ENCODE measurements at places on chromosomes 2 and 18.

- no peak for DNase-seq
These were observed 135.5 kb upstream of the FANCL start for GRCh38 chr2:58376592-58376991.

DNA sequence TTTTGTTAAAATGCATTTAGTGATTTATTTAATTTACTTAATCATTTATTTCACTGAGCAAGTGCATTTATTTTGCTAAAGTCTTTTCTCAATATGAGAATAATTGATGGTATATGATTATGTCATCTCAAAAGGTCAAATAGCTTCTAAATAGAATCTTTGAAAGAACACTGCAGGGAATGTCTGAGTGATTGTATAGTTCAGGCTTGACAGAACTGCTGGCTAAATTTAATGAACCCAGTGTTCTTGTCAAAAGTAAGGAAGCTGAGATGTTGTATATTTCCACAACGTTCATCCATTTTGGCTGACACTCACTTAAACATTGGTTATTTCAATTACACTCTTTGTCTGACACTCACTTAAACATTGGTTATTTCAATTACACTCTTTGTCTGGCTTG lies 39.3 kb upstream of the CDH7 start:
- no peak for DNase-seq

GRCh38 chr2:50783111-50783510 lies 248.8 kb downstream of the NRXN1 start:
- no peak for DNase-seq

DNA sequence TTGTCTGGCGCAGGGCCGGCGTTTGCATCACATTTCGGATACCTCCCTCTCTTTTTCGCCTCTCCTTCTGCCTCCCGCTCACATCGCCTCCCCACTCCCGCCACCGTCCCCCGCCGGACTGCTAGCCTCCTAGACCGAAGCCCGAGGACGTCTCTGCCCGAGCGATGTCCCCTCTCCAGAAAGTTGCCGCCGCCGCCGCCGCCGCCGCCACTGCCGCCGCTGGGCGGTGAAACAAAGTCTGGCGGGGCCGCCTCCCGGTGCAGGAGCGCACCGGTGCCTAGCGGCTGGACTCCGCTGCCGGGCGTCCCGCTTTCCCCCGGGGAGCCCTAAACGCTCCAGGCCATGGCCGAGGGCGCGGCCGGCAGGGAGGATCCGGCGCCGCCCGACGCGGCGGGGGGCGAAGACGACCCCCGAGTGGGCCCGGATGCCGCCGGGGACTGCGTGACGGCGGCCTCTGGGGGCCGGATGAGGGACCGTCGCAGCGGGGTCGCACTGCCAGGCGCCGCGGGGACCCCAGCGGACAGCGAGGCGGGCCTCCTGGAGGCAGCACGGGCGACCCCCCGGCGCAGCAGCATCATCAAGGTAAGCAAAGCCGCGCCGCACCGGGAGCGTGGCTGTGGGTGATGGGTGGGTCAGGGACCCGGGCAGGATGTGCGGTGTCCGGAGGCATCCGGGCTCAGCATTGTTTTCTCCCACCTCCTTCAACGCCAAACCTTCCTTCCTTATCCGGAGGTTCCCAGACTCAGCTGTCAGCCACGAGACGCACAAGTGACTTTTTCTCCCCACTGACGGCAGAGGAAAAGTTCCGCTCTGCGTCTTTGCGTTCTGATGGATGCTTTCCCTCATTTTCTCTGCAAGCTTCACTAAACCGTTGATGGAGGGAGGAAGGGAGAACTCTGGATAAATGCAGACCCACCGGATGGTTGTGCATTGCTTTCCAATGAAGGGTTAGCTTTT lies 643 bp downstream of the PLCL1 start:
- DNase-seq: no peak

GRCh38 chr18:46607926-46608325 lies 49.1 kb downstream of the LOXHD1 start:
- no peak for DNase-seq

- DNase-seq: no peak
These were observed 94.3 kb upstream of the TEX51 start for GRCh38 chr2:126804347-126804746.

- DNase-seq: no peak
These were observed 16.5 kb downstream of the DOK1 start for GRCh38 chr2:74571058-74571457.

DNA sequence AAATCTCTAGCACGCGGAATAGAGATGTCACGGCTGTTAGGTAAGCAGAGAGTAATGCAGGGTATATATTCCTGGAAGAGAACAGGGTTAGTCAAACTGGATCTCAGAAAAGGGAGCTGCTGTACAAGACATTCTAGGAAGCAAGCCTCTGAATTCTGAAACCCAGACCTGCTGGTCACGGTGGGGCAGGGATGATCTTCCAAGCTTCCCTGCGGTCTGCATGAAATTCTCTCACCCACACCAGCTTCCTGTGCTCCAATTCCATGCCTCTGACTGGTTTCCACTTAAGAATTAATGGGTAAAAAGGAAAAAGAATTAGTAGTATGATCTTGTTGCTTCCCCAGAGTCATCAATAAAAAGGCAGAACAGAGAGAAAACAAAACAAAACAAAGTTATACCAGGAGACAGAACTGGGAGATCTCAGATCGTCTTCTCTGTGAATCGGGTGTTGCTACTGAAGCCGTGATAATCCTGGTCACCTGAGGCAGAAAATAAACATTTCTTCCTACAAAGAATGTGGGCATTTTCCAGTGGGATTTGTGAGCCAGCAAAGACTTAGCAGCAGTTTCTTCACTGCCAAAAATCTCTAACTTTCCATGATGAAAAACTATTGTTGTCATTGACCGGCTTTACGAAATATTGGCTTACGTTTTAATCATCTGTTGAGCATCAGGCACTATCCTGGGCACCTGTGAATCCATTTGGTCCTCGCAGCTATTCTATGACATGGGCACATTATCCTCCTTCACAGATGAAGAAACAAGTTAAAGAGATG lies 5.3 kb upstream of the CYP27C1 start:
- DNase-seq: peak; percentile 74

GRCh38 chr18:22106536-22107292 lies 62.7 kb upstream of the GATA6 start:
- DNase-seq: no peak

- no peak for DNase-seq
These were observed 365.4 kb upstream of the FSIP2 start for GRCh38 chr2:185373229-185373628.

DNA sequence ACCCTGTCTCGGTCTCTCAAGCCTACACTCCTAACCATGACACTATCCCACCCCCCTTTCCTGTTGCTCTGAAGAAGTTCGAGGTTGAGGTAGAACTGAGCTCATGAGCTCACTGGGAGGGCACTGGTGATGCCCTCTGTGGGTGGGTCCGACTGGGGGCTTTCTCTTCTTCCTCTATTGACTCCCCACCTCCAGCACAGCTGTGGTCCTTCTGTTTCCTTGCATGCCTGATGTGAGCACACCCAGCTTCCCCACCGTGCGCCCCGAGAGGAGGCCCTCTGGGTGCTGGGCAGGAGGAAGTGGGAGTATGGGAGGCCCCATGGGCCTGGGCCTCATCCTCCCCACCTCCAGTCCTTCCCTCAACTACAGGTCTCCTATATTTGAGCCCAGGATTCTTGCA lies 20.9 kb downstream of the SPEG start:
- no peak for DNase-seq

DNA sequence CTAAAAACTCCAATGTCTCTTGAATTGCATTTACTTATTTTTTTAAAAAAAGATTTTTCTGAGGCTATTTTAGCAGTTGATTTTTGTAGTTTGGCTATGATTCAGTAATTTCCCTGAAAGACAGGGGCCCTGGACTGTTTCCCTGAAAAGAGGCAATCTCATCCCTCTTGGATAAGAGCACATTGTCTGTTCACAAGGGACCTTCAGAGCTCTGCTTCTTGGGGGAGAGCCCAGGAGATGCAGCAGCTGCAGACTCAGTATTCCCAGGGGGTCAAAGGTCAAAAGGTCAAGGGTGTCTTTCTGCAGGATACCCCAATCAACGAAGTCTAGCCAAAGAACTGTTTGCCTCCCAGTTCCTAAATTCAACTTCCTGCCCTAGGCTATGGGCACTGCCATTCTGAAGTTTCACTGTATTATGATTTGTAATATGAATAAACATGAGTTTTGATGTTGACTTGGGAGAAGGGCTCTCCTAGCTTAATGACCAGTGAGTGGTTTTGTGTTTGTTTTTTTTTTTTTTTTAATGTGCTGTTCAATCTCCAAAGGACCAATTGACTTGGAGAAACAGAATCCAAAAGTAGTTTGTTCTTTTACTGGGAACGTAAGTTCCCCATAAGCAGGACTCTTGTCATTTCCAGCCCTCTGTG lies 157.0 kb upstream of the SERPINE2 start:
- DNase-seq: no peak

- DNase-seq: no peak
These were observed 117.1 kb upstream of the TANK start for GRCh38 chr2:161042990-161043625.

- DNase-seq: no peak
These were observed 1426.9 kb upstream of the ACVR2A start for GRCh38 chr2:146417942-146418341.

DNA sequence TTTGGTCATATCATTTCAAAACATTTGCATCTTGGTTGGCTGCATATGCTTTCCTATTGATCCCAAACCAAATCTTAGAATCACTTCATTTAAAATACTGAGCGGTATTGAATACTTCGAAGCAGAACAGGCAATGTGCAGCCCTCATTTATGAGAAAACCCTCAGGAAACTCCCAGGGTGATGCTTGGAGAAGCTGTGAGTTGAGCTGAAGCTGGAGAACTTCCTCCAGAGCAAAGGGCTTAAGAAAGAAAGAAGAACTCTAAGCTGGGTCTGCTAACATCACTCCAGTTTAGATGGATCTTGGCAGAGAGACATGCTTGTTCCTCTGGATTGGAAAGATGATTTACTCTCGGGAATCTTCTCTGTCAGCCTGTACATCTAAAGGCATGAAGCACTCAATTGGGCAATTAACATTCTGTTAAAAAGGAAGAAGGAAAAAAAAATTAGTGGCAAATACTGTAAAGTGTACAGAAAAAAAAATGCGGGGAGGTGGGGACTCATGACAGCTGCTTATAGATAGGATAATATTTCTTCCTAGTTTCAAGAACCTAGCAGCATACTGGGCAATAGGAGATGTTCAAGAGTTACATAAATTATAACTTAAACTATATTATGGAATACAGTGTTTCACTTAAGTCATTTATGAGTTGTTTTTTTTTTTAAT lies 49.5 kb downstream of the ATIC start:
- DNase-seq: no peak

GRCh38 chr2:232250246-232251175 lies 128.0 kb upstream of the ALPP start:
- no peak for DNase-seq

DNA sequence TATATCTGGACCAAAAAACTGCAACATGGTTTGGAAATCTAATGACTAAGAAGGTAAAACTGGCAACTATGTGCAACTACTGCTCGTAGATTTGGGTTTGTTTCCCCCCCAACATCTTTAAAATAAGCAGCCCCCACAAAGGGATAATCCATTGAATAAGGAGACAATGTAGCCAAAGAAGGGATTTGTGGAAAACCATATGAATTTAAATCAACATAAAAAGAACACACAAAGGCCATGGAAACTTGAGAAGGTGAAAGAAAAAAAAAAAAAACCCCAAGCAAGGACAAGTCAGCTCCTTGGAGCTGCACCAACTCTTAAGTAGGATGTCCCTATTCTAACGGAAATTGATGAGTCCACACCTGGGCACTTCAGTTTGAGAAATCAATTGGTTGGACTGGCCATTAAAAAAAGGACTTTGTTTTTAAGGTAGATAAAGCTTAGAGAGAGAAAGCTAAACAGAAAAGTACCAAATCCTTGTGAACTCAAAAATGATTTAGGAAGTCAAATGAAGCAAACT lies 53.7 kb upstream of the ST8SIA5 start:
- DNase-seq: no peak

DNA sequence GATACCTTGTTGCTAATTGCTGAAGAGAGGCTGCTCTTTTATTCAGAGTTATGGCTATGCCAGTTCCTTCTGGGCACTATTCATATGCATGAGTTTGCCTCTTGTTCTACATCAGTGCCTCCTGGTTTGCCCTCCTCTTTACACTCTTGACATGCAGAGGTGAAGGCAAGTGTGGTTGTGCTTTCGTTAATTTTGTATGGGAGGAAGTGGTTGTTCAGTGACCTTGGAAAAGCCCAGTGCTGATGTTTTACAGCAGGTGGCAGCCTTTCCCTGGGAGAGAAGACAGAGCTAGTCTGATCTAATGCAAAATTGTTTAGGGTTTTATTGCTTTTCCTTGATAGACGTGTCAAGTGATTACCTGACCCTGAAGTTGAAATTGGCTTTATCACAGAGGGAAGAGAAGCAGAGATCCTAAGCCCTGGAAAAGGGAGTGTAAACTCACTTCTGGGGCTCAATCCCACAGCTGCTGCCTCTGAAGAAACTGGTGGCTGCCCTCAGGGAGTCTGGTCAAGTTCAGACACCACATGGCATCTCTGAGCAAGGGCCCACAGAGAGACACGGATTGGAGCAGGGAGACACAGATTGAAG lies 30.5 kb upstream of the VPS54 start:
- DNase-seq: peak; percentile 65

GRCh38 chr2:27569398-27569797 lies 13.4 kb upstream of the ZNF512 start:
- peak; percentile 32 for DNase-seq

DNA sequence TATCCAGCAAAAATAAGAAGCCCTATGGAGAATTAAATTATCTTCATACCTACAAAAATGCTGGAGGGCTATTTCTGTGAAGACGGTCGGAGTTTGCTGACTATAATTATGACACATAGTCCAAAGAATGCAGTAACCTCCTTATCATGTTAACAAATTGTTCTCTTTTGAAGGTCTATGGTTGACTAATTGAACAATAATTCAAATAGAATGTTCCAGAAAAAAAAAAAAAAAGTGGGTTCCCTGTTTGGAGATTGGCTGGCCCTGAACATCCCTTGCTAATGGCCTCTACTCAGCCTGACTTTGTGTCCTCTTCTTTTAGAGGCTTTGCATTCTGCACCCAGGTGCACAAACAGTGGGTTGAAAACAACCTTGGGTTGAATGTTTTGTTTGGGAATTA lies 82.8 kb upstream of the CCBE1 start:
- peak; percentile 85 for DNase-seq

- DNase-seq: peak; percentile 59
These were observed 29.7 kb downstream of the AGPS start for GRCh38 chr2:177422271-177422670.

GRCh38 chr18:79438089-79438897 lies 42.6 kb downstream of the NFATC1 start:
- DNase-seq: no peak

- peak; percentile 88 for DNase-seq
These were observed 26.3 kb upstream of the EPG5 start for GRCh38 chr18:45993438-45993837.

- no peak for DNase-seq
These were observed 142.3 kb upstream of the KCNJ3 start for GRCh38 chr2:154556146-154556545.

DNA sequence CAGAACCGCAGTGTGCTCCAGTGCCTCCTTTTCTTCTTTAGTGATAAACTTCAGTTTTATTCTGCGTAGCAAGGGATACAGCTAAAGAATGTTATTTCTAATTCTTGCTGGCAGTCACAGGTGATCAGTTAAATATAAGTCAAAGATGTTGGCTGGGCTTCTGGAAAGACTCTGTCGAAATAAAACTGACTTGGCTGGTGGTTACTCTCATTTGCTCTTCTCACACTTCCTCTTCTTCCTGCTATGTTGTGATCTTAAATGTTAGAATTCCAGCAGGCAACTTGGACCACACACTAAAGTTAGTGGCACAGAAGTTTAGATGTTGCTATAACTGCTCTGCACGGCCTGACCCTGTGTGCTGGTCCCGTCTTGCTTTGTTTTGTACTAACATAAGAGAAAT lies 278.6 kb downstream of the CDH19 start:
- DNase-seq: no peak
